Left lung (tissue), 14 donors: ENCODE measurements at places on chromosomes 12 and 14. TPM values are rescaled to one million over a fixed set of nuclear protein-coding genes. Genes with fewer than 3 reads are reported as not detected.

DNA sequence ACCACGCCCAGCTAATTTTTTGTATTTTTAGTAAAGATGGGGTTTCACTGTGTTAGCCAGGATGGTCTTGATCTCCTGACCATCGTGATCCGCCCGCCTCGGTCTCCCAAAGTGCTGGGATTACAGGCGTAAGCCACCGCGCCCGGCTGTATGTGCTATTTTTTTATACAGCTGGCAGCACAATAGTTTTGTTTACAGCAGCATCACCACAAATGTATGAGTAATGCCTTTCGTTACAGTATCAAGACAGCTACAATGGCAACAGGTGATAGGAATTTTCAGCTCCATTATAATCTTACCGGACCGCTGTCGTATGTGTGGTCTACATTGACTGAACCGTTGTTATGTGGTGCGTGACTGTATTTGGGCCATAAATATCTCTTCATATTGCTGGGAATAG lies 11.6 kb upstream of the MDM2 start:
- no peak for DNase-seq

Gene STON2
- 10.6 TPM for polyA plus RNA-seq

Gene KCNK13
- 0.15 TPM for polyA plus RNA-seq

DNA sequence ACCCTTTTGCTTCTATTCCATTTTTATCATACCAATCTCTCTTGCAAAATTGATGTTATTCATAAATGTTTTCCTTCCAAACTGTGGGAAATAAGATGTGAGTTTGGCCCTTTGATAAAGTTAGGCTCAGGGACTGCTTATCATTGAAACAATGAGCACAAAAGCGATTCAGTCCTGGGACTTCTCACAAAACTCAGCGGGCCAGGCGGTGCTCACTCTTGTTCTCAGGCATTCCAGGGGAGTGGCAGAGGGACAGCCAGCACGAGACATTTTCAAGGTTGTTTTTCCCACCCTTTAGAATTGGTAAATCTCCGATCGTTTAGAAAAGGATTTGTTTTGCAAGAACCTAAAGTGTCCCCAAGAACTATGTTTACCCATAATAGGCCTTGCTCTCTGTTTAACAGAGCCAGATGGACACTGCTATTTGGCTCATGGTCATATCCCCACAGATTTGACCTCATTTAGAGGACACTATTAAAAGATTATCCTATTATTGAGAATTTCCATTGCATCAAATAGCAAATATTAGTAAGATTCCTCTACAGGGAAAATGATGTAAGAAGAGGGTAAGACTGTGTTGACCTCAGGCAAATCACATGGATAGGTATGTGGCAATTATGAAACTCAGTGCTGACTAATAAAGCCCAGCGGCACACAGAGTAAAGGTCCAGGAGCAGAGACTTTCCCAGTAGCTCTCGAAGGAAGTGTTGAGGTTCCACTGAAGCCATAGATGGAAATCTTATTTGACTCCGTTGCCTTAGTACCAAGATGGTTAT lies 102.7 kb upstream of the USP44 start:
- DNase-seq = no peak

DNA sequence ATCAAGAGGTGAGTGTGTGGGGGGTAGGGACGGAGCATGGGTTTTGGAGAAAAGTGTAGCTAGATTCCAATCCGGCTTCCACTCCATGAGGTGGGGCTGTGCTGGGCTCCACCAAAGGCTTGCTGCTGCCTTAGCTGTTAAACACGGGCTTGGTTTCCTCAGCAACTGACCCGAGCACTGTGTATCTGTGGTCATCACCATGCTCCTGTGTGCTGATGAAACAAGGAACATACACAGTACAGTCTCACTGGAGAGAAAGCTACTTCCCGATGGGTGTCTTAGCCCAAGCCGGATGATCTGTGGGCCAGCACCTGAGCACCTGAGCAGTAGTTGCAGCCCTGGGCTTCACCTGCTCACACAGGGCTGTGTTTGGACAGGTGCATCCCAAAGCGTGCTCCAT lies 52.9 kb upstream of the VRK1 start:
- no peak for DNase-seq

Gene ANKRD33
- 0.08 TPM for polyA plus RNA-seq

GRCh38 chr12:94078138-94078723 lies 70.1 kb upstream of the PLXNC1 start:
- DNase-seq = no peak
